Endothelial cell (in vitro differentiated cells): ENCODE measurements at places on chromosomes 5 and 9. TPM values are rescaled to one million over a fixed set of nuclear protein-coding genes. Genes with fewer than 3 reads are reported as not detected.

The AOPEP gene
- total RNA-seq, result 22.1 TPM

The MRPL22 gene
- total RNA-seq, result 63.6 TPM

The FGD3 gene
- 1.1 TPM for total RNA-seq

DNA sequence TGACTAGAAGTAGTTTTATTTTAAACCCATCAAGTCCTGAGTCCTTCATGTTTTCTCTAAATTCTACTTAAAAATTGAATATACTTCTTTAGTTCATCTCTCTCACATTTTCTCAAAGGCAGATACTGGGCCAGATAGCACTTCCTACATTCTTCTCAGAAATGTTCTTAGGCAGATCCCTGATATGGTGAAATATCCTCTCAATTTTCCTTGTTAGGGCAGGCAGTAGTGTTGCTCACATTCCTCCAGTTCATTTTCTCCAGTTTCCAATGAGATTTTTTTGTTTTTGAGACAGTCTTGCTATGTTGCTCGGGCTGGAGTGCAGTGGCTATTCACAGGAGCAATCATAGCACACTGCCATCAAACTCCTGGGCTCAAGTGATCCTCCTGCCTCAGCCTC lies 5.7 kb downstream of the GCNT1 start:
- H3K27me3 ChIP-seq, result peaks cover 1% of the 10 kb centered on the region
- H3K4me3 ChIP-seq, result no peak overlapping the region
- peaks cover 12% of the 10 kb centered on the region for H3K4me1 ChIP-seq
